Pulmonary artery endothelial cell (primary cell): ENCODE measurements at places on chromosomes 16 and 17.
A peak's percentile ranks its signal among the peaks of the same experiment; 100 is the strongest.

- DNase-seq = no peak
Observed at GRCh38 chr16:12016291-12016947, 39.9 kb downstream of the SNX29 start.

DNA sequence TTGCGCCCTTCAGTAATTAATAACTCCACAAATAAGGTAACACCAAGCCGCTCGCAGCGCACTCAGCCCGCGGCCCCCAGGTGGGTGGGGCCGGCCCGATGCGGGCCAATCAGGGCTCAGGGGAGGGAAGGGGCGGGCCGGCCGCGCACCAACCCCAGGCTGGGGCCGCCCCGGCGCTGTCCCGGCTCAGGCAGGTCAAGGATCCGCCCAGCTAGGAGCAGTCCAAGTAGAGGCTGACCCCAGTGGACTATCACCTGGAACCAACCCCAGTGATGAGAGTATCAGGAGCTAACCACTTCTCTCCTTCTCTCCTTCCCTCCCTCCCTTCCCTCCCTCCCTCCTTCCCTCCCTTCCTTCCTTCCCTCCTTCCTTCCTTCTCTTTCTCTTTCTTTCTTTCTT, 110.8 kb downstream of the C16orf78 start:
- DNase-seq = no peak

DNA sequence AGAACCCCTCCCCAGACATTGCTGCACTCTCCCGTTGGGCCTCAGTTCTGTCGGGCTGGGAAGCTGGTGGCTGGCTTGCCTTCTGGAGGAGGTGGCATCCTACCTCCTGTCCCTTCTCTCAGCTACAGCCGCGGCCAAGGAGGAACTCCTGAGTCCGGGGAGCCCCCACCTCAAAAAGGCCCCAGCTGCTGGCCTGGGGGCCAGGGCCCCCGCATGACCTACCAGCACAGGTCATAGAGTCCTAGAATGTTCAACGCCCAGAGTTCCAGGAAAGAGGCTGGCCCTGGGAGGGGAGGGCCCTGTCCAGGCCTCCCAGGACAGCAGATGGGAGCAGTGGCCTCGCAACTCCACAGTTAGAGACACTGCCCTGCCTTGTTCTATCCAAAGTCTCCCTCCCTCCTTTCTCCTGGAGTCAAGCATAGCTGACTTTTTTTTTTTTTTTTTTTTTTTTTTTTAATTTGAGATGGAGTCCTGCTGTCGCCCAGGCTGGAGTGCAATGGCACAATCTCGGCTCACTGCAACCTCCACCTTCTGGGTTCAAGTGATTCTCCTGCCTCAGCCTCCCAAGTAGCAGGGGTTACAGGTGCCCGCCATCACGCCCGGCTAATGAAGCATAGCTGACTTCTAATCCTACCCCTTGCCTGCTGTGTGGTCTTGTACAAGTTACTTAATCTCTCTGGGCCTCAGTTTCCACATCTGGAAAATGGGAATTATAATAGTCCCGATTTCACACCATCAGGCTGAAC, 7.1 kb downstream of the CARHSP1 start:
- no peak for DNase-seq

DNA sequence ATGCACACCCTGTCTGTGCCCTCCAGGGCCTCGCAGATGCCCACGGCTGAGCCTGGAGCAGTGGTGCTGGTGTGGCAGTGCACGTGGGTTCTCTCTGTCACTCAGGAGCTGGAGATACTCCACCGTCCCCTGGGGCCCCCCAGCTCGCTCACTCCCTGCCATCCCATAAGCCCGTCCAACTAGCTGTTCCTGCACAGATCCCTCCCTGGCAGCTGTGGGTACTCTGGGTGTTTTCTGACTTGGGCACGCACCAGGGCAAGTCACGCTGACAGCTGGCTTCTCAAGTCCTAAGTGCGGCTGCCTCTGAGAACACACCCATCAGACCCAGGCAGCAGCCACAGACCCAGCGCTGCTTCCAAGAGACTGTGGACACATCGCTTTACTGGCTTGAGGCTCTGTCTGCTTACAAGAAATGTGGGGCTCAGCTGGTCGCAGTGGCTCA, 25.4 kb upstream of the ITGB4 start:
- DNase-seq = no peak

GRCh38 chr16:51762081-51762996, 611.3 kb upstream of the SALL1 start:
- no peak for DNase-seq

DNA sequence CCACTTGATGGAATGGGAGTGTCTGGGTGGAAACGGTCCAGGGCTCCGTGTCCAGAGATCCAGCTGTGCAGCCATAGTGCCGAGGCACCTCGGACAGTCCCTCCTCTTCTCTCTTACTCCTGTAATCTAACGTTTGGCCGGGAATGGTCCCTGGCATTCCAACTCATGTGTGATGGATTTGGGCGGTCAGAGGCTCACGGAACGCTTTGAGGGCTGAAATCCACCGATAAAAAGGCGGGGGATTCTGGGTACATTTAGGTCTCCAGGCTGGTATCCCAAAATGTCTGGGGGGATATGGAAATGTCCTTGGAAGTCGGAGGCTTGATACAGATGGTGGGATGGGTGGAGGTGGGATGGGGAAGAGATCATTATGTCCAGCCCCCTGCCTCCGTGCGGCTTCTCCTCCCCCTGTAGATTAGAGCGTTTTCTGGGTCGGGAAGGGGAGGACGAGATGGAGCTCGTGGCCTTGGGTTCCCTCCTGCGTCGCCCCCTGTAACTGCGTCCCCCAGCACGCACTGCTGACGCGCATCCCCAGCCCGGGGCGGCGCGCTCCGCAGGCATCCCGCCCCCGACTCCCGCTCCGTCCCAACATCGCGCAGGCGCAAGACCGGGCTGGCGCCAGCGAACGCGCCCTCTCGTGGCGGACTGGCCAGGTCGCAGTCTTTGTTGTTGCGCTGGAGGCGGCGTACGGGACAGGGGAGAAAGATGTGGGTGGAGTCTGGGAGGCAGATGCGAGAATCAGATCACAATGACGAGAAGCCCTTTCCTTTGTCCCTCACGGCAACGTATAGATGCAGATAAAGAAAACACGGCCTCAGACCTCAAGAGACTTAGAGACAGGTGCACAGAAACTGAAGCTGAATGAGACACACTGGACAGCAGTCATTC, 4.5 kb upstream of the SGCA start:
- DNase-seq = peak; percentile 63

DNA sequence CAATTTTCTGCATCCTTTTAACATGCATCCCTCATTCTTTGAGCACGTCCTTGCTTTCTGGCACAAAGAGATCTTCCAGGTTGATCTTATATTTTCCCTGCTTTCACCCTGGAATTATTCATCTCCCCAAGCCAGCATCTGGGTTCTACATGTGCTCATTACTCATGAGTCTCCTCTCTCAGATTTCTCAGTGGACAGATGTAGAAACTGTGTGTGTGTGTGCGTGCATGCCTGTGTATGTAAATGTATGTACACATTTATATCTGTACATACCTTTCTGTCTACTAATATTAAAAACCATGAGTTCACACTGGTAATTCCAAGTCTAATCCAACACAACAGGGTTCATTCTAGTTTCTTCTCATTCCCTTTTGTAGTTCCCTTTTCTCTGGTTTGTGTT, 41.9 kb upstream of the NSRP1 start:
- DNase-seq = no peak

DNA sequence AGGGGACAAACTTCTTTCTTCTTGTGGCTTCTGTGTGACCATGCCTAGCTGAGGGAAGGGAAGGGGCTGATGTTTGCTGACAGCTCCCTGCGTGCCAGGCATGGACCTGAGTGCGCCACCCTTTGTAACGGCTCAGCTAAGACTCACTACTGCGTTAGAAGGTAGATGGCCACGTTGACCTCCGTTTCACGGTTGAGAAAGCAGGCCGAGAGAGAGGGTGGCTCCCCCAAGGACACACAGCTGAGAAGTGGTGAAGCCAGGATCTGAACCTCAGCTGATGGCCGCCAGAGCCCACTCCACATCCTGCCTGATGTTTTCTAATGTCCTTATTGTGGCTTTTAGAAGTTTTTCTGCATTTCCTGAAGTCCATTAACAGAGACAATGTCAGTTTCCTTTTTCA, 45.1 kb downstream of the RGS9 start:
- DNase-seq = no peak

DNA sequence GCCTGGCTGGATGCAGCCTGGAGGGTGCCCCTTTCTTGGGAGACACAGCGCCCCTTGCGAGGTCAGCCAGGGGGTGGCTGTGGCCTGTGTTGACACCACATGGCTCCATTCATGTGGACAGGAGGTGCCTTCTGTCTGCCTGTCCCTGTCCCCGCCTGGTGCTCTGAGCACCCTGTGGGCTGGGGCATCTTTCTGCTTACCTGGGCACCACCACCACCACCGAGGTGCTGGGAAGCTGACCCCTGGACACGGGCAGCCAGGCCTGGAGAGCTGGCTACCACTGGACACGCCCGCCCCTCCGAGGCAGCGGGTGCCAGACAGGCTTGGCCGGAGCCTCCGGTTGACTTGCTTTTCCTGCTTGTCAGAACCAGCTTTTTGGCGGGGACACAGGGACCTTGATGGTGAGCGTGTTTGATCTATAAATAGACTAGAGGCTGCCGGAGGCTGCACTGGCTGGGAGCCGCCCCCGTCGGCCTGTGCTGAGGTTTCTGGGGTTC, 121.3 kb upstream of the GSE1 start:
- DNase-seq = no peak

- DNase-seq = no peak
Observed at GRCh38 chr17:3828151-3828851, 17.7 kb downstream of the NCBP3 start.

DNA sequence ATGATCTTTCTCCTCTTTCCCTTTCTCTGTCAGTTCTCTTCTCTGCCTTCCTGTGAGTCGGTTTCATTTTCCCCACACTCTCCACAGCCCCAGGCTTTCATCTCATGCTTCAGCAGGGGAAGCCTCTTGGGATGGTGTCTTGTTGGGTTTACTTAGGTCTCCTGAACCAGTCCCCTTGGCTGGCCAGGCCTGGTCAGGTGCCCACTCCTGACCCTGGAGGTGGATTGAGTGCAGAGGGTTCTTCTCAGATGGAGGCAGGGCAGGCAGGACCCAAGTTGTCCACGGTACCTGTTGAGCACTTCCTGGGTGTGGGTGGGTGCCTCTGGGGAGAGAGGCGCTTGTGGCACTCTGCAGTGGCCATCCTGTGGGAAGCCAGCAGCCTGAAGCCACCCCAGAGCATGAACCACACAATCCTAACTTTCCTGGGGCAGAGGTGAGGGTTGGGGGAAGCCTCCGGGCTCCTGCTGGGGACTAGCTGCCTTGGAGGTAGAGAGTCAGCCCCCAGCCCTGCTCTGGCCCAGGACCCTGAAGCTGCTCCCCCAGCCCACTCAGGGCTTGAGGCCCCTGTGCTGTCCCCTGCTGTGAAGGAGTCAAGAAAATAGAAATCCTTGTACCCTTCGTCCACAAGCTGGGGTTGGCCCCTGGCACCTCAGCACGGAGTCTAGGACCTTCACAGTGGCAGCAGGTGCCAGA, 2.0 kb upstream of the RAP1GAP2 start:
- DNase-seq = no peak

DNA sequence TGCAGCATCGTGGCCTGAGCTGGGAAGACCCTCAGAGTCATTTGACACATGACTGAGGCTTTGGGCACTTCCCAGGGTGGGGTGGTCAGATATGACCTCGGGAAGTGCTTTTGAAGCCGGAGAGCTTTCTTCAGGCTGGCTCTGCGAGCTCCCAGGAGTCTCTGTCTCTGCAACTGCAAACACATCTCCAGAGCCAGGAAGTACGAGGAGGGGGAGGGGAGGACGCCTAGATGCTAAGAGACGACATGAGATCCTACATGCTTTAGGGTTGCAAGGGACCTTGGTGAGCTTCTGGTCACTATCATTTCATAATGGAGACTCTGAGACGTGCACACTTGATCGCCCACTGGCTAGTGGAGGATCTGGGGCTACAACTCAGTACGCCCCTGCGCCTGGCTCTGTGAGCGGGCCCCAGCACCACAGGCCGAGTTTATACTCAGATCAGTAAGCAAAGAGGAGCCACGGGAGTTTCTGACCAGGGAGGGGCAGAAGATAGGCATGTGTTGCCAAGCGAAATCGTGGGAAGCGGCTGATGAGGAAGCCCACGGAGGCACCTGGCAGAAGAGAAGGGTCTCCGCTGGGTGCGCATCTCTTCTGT, 527 bp upstream of the MGAT5B start:
- no peak for DNase-seq

DNA sequence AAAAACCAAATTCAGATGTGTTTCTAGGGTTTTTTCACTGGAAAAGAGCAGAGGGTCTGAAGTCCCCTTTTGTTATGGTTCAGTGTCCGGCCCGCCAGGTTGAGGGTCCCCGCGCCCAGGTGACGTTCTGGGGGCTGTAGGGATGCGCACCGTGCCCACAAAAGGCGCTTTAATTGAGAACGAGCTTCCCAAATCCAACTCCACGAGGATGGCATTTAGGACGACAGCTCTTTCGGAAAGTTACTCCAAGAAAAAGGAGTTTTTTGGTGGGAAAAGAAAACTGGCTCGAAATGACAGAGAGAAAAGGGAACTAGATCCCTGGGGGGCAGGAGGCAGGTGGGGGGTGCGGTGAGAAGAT, 15.9 kb upstream of the ZFHX3 start:
- DNase-seq = no peak

- no peak for DNase-seq
Observed at GRCh38 chr17:20774472-20775135, 195.1 kb downstream of the CDRT15L2 start.

- DNase-seq = no peak
Observed at GRCh38 chr16:76985392-76986045, 205.5 kb upstream of the MON1B start.

GRCh38 chr17:82611140-82612058, 36.8 kb downstream of the WDR45B start:
- DNase-seq = no peak

GRCh38 chr16:70391881-70392481, 45.3 kb downstream of the DDX19A start:
- no peak for DNase-seq

- no peak for DNase-seq
Observed at GRCh38 chr17:77320044-77320440, 179.3 kb downstream of the SEC14L1 start.

DNA sequence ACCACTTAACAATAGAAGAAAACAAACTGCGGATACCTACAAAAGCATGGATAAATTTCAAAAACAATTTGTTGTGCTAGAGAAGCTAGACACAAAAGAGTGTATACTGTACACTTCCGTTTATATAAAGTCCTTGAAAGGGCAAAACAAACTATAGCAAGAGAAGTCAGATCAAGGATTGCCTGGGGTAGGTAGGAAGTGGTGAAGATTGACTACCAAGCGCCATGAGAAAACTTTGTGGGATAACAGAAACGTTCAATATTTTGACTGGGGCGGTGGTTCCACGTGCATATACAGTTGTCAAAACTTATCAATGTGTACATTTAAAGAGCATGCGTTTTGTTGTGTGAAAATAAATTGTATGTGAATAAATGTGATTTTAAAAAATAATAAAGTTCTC, 55.6 kb upstream of the CCL2 start:
- DNase-seq = no peak
